ELR (cell line): ENCODE measurements at places on chromosomes 5 and 9.

- DNase-seq: peak; percentile 57
Observed at GRCh38 chr5:75265731-75266130, 29.1 kb upstream of the ANKRD31 start.

DNA sequence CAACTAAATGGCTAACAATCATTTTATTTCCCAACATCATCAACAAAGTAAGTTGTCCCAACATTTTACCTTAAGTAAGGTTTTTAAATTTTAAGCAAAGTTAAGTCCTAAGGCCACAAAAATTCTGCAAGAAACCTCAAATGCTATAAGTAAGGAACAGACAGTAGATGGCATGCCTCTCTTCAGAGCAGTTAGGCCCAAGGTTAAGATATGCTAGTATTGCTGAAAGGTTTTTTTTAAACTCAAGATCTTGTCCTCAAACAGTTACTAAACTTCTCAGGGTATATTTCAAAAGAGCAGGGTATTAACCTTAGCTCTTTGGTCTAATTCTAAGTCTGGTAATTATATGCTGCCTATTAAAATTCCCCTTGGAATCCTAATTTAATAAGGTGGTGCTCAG lies 35.1 kb downstream of the PJA2 start:
- no peak for DNase-seq

DNA sequence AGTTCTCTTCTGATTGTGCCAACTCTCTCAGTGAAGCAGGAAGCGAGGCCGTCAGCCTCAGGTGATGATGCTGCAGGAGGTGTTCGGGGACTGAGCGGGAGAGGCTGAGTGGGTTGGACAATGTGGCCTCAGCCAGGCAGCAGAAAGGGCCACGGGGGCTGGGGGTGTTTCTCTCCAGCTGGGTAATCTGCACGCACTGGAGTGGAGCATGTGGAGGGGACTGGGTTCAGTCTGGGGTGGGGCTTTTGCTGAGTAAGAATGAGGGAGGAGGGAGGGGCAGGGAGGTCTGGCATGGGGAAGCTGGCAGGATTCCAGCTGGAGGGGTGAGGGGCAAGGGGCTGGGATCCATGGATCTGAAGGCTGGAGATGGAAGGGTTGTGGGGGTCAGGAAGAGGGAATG lies 60.8 kb upstream of the PHYKPL start:
- DNase-seq: no peak

DNA sequence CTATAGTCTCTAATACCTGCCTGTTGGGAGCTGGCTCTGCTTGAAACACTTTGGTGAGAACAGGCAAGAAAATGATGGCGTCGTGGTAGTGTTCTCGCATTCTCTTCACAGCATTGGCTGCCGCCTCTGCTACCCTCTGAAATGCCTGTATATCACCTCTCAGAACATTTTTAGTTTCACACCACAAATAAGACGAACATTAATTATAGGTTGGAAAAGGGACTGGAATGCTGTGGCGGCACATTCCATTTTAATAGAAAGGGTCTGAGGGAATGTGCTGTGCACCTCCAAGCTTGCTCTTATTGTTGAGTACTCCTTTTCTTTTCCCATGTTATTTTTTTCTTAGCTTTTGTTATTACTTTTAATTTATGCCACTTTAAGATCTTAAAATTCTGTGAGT lies 134.6 kb upstream of the HMHB1 start:
- DNase-seq: no peak

DNA sequence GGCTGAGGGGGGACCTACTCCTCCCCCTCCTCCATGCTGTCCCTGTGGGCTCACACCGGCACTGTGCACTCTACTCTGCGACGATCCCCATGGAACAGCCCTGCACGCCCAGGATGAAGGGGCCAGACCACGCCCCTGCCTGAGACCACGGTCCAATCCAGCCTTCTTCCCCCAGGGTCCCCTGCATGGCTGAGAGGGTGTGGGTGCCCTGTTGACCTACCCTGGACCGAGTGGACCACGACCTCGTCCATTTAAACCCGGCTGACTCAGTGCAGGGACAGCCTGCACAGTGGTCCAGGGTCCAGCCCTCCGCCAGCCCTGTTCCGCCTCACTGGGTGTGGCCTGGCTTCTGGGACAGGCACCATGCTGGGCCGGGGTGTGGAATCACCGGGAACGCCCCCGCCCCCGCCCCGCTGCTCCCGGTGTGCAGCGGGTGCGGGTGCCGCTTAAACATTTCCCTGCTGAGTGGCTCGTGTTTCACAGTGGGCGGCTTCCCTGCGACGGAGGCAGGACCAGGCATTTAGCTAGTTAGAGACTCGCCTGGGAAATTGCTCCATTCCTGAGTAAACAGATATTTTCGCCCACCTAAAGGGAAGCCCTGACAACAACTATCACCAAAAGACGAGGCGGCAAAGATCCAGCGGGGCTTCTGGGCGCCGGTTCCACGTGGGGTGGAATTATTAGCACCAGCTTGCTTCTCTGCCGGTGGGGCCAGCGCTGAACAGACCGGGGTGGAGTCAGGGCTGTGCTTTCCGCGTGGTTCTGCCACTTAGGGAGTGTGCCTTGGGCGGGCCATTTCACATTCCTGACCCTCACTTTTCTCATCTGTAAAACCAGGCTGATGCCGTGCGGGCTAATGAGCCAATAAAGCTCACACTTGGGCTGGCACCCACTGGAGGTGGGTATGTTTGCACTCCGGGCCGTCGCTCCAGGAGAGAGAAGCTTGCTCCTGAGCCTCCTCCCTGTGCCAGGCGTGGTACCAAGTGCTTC lies 22.6 kb downstream of the DBH start:
- DNase-seq: peak; percentile 63

DNA sequence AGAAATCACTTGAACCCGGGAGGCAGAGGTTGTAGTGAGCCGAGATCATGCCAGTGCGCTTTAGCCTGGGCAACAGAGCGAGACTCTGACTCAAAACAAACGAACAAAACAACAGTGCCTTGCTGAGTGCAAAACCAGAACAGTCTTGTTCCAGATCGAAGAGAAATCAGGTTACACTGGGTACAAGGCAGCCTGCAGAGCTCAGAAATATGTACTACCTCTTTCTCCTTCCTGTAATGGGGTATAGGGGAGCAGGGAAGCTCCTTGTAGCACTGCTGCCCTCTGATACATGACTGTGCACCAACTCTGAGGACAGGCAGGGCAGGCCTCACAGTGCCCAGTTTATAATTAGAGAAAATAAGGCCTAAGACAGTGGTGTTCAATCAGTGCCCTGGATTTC lies 24.7 kb downstream of the TBC1D2 start:
- DNase-seq: no peak

DNA sequence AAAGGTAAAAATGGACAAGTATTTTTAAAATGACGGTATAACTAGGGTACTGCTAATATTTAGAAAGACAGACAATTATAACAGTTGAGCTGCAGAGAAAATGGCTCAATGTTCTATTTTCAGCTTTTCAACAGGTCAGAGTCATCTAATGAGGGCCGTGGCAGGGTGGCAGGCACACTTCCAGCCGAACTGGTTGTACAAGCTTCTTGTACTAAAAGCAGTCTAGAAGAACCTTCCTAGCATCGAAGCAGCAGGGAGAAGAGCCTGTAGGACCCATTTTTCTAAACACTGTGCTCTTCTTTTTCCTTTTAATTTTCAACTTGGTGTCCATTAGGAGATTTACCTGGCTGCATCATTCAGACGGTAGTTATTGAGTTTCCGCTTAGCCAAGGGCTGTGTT lies 85.6 kb downstream of the SLC28A3 start:
- no peak for DNase-seq

GRCh38 chr9:113654605-113655428 lies 191.3 kb downstream of the RGS3 start:
- DNase-seq: no peak

- DNase-seq: no peak
Observed at GRCh38 chr5:35781181-35781790, 75.4 kb upstream of the IL7R start.

DNA sequence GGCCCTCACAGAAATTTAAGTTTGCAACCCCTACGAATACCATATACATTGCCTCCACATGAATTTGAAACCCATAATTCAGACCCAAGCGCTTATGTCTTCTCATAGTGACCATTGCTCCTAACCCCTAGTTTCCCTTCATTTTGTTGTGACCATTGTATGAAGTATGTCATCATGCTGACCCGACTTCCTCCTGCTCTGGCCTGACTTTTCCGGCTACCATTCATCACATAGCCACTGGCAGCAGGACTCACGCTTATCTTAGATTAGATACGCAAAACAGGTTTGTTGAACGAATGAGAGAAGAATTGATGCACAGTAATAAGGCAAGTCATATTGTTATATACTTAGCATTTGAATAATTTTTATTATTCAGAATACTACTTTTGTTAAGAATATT lies 345.4 kb downstream of the FBXL17 start:
- DNase-seq: no peak

DNA sequence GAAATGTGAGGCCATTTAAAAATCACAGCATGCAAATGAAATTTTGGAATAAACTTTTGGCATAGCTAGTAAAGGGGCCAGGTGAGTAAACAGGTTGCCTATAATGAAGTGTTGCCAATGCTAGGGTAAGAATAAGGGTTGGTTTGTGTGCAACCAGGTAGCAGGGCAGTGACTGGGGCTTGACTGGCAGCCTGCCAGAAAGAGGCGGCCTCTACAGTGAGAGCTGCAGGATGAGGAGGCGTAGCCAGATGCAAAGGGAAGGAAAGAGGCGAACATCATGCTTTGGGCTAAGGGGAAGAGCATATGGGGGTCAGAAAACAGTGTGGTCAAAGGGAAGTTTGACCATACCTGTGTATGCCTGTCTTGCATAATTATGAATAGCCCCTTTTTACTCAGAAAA lies 70.6 kb downstream of the MAST4 start:
- no peak for DNase-seq

DNA sequence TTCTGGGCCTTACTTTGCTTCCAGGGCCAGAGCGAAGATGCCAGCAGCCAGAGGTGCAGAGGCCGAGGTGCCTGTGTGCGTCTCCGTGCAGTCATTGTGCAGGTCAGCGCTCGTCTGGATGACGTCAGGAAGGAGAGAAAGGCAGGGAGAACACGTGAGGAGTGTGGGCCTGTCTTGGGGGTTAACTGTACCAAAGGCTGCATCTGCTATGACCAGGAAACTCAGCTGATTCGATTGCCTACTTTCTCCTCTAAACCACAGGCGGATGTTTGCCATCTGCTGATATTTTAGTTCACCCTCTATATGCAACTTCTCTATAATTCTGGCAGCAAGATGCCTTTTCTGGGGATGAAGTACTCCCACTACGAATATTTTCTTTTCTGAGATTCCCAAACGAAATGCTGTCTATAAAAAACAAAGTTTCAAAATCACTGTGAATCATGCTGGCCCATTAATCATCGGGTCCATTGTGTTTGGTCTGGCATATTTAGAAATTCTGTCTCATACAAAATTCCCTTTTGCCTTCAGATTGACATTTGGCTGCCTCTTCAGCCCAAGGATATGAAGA lies 24.8 kb downstream of the PCSK1 start:
- DNase-seq: peak; percentile 61

- no peak for DNase-seq
Observed at GRCh38 chr5:8522646-8523045, 653.7 kb downstream of the MTRR start.

GRCh38 chr5:5422819-5423515 lies 490 bp downstream of the ICE1 start:
- DNase-seq: peak; percentile 24

- DNase-seq: no peak
Observed at GRCh38 chr9:30280229-30280900, 2104.1 kb upstream of the ACO1 start.

DNA sequence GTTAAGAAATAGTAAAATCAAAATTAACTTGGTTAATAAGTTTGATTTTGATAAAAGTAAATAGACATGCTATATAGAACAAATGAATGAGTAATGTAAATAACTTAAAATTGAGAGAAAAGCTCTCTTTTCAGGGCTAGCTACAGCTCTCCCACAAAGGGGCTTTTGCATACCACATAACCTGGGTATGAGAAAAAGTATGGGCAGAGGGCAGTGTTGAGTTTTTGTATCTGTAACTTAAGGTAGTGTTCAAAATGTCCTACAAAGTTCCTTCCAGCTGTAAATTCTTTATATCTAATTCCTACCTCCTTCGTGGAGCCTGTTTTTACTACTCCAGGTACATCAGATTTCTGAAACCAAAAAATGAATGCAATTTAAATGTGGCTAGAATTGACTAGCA lies 18.9 kb upstream of the TTC33 start:
- DNase-seq: no peak

DNA sequence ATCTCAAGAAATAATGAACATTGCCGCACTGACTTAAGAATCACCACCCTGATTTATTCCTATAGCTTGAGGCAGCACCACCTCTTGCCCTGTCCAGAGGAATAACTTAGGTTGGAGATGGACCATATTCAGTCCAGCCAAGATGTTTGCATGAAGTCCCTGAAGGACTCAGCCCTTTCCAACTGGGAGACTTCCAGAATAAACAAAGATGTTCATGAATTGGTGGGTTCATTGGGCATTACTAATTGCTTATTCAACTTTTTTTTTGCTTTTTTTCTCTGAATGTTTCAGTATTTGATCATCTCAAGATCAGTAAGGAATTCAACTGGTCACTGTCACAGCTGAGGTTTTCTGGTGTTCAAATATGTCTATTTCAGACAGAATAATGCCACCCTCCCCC lies 470.6 kb downstream of the CCDC171 start:
- peak; percentile 86 for DNase-seq

GRCh38 chr5:8270246-8270645 lies 401.3 kb downstream of the MTRR start:
- DNase-seq: peak; percentile 25

DNA sequence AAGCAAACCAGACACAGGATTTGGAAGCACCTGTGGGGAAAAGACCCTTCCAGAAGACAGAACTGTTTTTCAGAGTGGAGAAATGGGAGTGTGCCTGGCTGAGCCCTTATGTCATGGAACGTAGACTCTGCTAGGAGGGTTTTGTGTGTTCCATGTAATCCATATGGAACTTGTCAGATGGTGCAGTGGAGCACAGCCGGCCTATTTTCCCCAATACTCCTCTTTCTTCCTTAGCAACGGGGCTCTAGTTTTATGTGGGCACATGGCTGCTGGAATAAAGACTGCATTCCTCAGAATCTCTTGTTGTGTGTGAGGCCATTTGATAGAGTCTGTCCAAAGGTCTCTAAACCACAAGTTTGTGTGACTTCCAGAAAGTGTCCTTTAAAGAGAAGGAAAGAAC lies 284.0 kb downstream of the DRD1 start:
- no peak for DNase-seq

DNA sequence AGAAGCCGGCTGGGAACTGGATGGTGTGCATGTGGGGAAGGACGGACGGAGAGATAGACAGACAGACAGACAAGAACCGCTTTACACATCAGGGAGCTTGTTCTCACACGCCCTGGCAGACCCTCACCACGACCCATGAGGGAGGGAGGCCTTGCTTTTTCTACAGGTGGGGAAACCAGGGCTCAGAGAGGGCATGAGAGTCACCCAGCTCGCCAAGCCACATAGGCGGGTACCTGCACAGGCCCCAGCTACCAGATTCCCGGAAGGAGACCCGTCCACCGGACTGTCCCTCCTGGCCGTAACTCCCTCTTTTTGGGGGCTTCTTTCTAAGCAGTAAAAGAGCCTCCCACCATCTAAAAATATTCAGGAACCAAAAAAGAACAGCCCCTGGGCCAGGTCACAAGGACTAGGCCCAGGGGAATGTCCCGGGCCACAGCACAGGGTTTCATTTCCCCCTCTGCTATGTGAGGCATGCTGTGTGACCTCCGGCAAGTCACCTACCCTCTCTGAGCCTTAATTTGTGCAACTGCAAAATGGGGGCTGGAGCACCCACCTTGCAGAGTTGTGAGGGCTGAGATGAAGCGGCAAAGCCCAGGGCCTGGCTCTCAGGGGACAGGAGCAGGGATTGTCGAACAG lies 84.4 kb upstream of the SARDH start:
- no peak for DNase-seq

GRCh38 chr5:121867403-121867802 lies 15.7 kb downstream of the FTMT start:
- DNase-seq: no peak

- DNase-seq: no peak
Observed at GRCh38 chr5:67414712-67415111, 218.1 kb upstream of the CD180 start.
